ENCODE measurements at places on chromosomes 4 and X. TPM values are rescaled to one million over a fixed set of nuclear protein-coding genes. Genes with fewer than 3 reads are reported as not detected.

The ETNPPL gene
- not detected for total RNA-seq

The ABCG2 gene
- total RNA-seq, result 11.2 TPM

The MAGEC1 gene
- not detected for total RNA-seq

The TRPC5OS gene
- not detected for total RNA-seq

The HOPX gene
- 25.7 TPM for total RNA-seq

The ARR3 gene
- total RNA-seq, result not detected

The TCP11X2 gene
- total RNA-seq, result 1.4 TPM

The XAGE1A gene
- total RNA-seq, result not detected

The PNCK gene
- total RNA-seq, result 6.5 TPM

The DUX4 gene
- total RNA-seq, result not detected

The GAGE12H gene
- total RNA-seq, result not detected

The CTAG1A gene
- not detected for total RNA-seq

The SPIN4 gene
- 10.3 TPM for total RNA-seq

The PLA2G12A gene
- total RNA-seq, result 39.5 TPM

The PPP4R3C gene
- total RNA-seq, result not detected

The FGB gene
- total RNA-seq, result 5.6 TPM

The TACC3 gene
- 32.9 TPM for total RNA-seq
